DMS53 (cell line): ENCODE measurements at places on chromosomes 5 and 9.

DNA sequence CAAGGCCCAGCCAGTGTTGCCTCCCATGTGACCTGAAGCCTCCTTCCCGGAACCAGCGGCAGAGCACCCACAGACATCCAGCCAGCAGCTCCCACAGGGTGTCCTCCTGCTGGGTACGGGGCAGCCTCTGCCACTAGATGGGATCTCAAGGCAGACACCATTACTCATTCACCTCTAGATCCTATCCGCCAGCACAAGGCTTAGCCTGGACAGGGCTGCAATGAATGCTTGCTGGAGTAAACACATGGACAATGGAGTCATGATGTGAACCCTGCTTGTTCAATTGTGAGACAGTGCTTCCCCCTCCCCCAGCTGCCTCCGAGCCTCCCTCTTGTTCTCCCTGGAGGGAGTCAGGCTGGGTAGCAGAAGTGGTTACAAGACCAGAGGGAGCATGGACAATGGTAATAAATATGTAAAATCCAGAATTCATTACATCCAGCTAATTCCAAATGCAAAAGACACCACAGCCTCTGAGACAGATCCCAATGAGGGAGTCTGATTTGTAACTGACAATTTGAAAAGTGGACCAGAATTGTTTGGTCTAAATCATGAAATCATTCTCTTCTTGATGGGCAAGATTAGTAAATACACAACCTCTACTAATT, 132.0 kb downstream of the CRB2 start:
- DNase-seq: no peak

- no peak for DNase-seq
Observed at GRCh38 chr5:82205005-82205404, 73.1 kb downstream of the RPS23 start.

DNA sequence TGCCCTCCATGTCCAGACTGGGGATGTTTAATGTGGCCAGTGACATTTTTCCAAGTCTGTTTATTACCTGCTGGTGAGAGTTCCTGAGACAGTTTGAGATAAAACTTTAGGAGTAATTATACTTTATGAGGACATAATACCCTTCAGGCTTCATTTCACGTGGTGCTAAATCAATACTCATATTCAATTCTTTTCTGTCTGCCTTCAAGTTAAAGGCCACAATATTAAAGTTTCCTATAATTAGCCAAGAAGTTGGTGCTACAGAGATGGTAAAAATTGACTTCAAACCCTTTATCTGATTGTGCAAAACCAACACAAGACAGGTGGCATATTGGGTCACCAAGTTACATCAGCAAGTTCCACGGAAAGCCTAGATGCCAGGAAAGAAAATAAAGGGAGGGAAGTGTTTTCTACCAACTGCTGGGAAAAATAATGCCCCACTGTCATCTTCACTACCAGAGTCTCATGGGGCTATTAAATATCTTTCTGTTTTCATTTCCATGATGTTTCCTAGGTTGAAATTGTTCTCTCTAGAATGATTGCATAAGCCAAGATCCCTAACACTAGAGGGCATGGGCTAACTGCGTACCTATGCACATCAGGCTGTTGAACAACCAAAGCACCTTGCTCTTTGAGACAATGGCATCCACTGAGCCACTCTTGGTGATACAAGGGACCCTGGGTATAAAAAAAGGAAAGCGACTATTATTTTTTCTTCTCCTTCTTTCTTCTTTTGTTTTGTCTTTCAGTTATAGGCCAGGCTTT, 68.7 kb downstream of the INSYN2B start:
- no peak for DNase-seq

DNA sequence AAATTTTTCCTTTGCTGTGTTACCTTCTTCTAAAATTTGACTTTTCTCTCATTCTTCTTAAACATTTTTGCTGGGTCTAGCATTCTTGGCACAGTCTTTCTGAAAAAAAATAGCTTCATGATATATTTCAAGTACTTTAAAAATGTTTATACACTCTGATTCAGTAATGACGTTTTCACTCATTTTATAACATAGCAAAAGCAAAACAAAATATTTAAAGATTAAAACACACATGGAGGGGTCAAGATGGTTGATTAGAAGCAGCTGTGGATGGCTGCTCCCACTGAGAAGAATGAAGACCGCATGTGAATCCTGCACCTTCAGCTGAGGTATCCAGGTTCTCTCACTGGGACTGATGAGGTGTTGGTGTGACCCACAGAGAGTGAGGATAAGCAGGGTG, 188.2 kb downstream of the SGCD start:
- no peak for DNase-seq

DNA sequence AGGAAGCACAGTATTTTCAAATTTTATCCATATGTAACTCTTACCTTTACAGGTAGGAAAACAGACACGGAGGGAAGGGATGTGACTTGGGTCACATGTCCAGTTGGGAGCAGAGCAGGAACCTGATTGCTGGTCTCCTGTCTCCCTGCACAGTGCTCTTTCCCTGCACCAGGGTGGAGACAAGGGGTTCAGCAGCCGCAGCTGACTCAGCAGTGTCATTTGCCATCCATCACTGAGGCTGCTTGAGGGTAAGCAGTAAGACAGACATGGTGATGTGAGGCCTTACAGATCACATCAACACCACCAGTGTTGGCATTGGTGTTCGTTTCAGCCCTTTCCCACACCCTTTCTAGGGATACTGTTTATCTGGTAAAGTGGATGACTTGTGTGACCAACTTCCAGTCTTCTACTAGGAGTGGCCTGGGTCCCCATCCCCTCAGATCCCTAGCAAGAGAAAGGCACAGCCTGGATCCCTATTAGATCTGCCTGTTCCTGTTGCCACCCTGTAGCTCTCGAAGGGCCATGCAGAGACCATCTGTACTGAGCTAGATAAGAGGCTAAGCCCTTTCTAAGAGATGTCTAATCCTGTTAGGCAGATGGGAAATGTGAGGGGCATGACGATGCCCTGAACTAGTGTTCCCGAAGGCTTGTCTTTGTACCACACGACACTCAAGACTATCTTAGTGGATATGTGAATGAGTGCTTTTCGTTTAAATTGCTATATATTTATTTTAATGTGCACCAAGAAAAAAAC, 29.1 kb downstream of the FRMPD1 start:
- no peak for DNase-seq

DNA sequence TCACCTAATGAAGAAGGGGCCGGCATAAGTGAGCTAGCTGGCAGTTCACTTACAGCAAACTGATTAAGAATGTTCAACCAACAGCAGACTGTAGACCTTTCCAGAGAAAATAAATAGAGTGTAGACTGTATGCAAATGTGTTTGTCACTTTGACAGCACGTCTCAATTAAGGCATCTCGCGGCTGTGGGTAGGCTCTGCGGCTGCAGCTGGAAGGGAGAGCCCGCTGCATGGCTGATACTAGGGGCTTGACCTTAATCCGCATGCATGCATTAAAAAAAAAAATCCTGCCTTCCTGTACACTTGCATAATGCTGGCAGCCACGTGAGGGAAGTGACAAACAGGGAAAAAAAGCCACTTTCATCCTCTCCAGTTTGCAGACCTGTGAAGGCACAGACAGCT, 82.3 kb downstream of the CRB2 start:
- DNase-seq: no peak

- DNase-seq: no peak
Observed at GRCh38 chr5:41232797-41233196, 19.5 kb upstream of the C6 start.

DNA sequence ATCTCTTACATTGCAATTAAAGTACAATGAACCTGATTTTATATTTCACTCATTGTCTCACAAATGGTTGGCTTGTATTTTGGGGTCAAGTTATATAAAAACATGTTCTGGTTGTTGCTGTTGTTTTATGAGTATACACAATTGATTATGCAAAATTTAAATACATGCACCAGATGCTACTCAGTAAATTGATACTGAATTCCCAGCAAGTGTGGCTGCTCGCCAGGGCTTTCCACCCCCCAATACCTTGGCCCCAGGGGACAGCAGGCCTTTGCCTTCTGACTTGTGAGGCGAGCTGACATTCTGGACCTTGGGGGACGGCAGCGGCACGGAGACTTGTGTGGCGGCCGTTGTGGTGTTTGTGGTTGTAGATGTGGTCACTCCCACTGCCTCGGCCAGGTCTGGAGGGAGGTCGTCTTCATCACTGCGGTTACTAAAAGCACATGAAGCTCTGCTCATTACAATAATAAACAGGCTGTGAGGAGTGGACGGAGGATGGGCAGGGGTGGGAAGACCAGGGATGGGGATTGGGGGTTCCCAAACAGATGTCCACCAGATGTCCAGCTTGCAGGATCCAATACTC, 27.0 kb upstream of the FRRS1L start:
- DNase-seq: no peak

- no peak for DNase-seq
Observed at GRCh38 chr5:33994845-33995244, 10.4 kb upstream of the SLC45A2 start.

GRCh38 chr5:151601391-151601790, 10.3 kb upstream of the FAT2 start:
- DNase-seq: no peak

DNA sequence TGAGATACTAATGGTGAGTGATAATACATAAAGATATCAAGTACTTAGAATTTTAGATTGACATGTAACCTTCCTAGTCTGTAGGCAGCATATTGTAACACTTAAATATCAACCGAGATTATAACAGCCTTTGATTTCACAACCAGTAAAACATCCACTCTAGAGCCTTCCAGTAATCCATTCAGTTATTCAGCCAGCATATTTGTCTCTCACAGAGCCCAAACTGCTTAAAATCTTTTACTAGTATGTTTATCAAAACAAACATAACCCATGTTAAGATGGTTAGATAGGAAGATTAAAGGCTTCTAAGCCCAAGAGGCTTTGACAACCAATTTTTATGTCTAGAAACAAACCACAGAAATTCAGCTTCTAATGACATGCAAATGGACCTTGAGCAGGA, 177.9 kb upstream of the FST start:
- DNase-seq: no peak

GRCh38 chr5:180116077-180116999, 44.8 kb upstream of the RNF130 start:
- DNase-seq: no peak

DNA sequence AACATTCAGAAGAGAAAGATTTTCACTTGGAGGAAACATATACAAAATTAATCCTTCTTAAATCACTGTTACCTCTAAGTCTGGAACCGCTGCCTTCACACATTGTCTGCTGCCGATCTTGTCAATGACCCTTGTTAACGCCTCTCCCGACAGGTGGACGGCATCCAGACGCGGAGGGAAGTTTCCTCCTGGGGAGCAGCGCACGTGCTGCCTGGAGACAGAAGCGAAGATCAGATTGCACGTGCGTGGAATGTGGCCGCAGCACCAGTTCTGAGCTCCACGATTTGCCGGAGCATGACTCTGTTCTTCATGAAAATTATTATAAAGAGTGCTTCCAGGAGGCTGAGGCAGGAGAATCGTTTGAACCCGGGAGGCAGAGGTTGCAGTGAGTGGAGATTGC, 183.6 kb upstream of the IRX4 start:
- DNase-seq: no peak

DNA sequence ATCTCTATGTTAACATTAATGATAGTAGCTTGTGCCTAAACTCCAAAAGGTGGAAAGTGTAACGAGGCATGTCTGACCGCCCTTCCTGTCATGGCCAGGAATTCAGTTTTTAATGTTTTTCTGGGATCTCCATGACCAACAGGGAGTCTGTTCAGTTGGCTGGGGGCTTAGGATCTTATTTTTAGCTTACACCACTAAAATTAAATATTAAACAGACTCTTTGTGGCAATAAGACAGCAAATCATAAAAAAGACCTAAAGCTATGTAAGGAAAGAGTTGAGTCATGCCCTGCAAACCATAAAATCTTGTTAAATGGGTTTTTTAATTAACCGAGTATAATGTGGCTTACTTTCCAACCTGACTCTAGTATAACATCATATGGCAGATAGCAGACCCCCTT, 247.8 kb downstream of the DIRAS2 start:
- no peak for DNase-seq

DNA sequence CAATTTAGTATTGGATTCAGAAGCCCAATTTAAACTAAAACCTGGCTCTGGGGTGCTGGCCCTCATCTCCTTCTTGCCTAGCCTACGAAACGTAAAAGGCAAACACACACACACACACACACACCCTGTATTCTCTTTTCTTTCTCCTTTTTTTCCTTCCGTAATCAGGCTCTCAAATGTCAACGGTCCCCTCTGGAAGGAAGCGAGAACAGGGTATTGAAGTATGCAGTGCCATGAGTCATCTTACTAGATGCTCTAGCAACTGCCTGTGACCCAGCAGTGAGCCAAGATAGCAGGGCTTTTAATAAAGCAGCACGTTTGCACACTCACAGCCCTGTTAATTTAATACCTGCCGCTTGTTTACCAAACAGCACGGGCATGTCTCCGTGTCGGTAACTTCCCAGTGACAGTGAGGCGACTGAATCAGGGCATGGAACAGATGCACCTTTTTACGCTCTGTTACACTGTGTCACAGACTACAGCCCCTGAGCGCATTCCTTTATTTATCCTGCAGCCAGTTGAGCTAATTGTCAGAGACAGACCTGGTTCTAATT, 243.8 kb downstream of the BNC2 start:
- peak; percentile 70 for DNase-seq
